Right ventricle myocardium superior (tissue), 1 donor: ENCODE measurements at places on chromosomes 2 and 18. TPM values are rescaled to one million over a fixed set of nuclear protein-coding genes. Genes with fewer than 3 reads are reported as not detected.

LYPD1 gene
- not detected for total RNA-seq

ACMSD gene
- total RNA-seq: not detected

CD8B gene
- total RNA-seq: 0.46 TPM

DNA sequence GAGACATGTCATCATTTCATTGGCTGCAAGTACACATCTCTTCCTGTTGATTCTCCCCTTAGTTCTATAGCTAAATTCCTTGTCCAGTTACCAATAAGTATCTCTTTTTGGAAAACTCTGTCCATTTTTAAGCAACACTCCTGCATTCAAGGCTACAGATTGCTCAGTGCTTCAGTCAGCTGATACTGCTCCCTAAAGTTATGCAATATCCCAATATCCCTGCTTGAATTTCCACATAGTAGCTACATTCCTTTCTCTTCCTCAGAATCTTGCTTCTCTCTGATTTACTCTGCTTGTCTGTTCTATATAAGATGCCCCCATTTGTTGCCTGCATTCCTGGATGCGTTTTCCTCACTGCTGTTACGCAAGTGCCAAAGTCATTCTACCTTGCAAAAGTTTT, 109.8 kb downstream of the PARD3B start:
- DNase-seq: no peak

DNA sequence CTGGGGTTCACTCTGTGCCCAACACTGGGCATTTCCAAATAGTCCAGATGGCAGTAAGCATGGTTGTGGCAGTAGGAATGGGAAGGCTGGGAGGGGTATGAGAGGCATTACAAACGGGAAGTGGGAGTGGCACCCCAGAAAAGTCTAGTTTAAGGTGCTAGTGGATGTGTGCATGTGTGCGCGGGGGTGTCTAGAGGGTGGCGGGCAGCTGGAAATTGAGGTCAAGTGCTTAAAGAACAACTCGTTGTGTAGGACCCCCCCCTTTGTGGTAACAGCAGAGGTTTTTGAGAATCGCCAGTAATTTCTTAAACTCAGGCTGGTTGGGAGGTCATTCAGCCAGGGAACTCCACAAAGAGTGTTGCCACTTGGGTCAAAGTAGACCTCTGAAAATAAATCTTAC, 69.9 kb downstream of the RHBDD1 start:
- DNase-seq: no peak
